ENCODE measurements at places on chromosomes 2 and 18. TPM values are rescaled to one million over a fixed set of nuclear protein-coding genes. Genes with fewer than 3 reads are reported as not detected.

The CRYGB gene
- total RNA-seq = not detected

The ERBB4 gene
- total RNA-seq = under 0.01 TPM

The LYPD1 gene
- total RNA-seq = not detected

The FHOD3 gene
- 1.1 TPM for total RNA-seq

The MARCHF4 gene
- under 0.01 TPM for total RNA-seq

The NT5C1B gene
- total RNA-seq = not detected

The SLC8A1 gene
- 2.6 TPM for total RNA-seq

The ATOH8 gene
- 5.5 TPM for total RNA-seq

The GREB1L gene
- total RNA-seq = 1.8 TPM

The FBLN7 gene
- 1.8 TPM for total RNA-seq

The SERPINB11 gene
- total RNA-seq = not detected

The PTMA gene
- total RNA-seq = 652 TPM

The ARHGAP15 gene
- total RNA-seq = not detected

The SERPINB13 gene
- not detected for total RNA-seq

The MYCN gene
- not detected for total RNA-seq

The SLC1A4 gene
- total RNA-seq = 4.3 TPM

The POLR1A gene
- 20.6 TPM for total RNA-seq

The TWIST2 gene
- total RNA-seq = 113 TPM

The CCL20 gene
- total RNA-seq = 1.2 TPM

The CERKL gene
- total RNA-seq = under 0.01 TPM

The STK17B gene
- total RNA-seq = 19.8 TPM

The TBR1 gene
- total RNA-seq = under 0.01 TPM

The EMILIN1 gene
- total RNA-seq = 51.6 TPM

The COL4A4 gene
- under 0.01 TPM for total RNA-seq

The TOGARAM2 gene
- 0.37 TPM for total RNA-seq

The CDK5R2 gene
- not detected for total RNA-seq

The TXNDC2 gene
- total RNA-seq = under 0.01 TPM

The ELOA2 gene
- not detected for total RNA-seq

The HAUS1 gene
- total RNA-seq = 39.9 TPM

The GDF7 gene
- total RNA-seq = under 0.01 TPM

The FTCDNL1 gene
- total RNA-seq = 1.8 TPM

The ONECUT2 gene
- under 0.01 TPM for total RNA-seq

The ALLC gene
- not detected for total RNA-seq

The IL36A gene
- total RNA-seq = not detected

The C1GALT1C1L gene
- 0.78 TPM for total RNA-seq

The EFR3B gene
- 0.37 TPM for total RNA-seq

The RFTN2 gene
- total RNA-seq = 4.4 TPM

Data from subcutaneous preadipocyte (primary cell).